Stimulated activated CD8-positive, alpha-beta memory T cell treated with anti-CD3 and anti-CD28 coated beads, Interleukin-4, amount 100 ng/mL, for 4 hours (primary cell): ENCODE measurements at places on chromosomes 11 and 22.

DNA sequence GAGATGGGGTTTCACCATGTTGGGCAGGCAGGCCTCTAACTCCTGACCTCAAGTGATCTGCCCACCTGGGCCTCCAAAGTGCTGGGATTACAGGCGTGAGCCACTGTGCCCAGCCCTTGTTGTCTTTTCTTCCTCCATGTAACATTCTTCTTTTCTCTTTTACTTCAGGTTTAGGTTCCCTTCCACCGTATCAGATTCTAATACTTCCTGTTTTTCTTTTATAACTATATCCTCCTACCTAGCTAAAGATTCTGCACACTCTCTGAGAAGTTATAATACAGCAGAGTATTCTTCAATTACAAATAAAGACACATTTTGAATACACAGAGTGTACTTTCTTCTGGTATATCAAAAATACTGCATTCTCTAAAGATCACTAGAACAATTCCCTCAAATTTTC is 33.2 kb upstream of the GAB2 start:
- DNase-seq: no peak

DNA sequence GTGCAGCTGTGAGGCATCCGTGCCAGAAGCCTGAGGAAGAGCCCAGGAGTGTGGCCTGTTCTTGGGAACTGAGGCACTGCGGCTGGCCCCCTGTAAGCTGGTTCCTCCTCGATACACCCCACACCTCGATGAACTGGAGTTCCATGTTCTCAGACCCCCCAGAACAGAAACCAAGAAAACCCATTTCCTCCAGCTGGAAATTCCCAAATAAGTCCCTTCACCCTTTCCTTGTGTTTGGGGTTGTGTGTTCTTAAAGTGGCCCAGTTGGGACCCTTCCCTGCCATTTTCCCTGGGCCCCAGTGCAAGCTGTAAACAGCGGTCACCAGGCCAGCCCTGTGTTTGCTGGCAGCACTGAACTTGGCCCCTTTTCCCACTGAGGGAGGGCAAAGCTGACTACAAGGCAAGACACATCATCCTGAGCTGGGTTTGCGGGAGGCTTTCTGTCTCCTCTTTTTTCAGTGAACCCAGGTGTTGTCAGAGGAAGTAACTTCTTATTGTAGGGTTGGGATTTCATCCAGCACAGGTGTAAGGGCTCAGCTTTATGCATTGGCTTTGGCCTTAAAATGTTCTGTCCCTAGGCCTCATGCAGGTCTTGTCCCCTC is 60.1 kb upstream of the MPEG1 start:
- no peak for DNase-seq

GRCh38 chr11:33333816-33334215 is 76.6 kb downstream of the HIPK3 start:
- no peak for DNase-seq

GRCh38 chr11:293852-294661 is 5.1 kb downstream of the PGGHG start:
- DNase-seq: no peak

GRCh38 chr11:117519170-117519569 is 191.5 kb downstream of the CEP164 start:
- DNase-seq: no peak

GRCh38 chr11:61553373-61554171 is 27.3 kb downstream of the SYT7 start:
- no peak for DNase-seq

GRCh38 chr11:2314136-2314524 is 12.3 kb downstream of the TSPAN32 start:
- DNase-seq: no peak

- no peak for DNase-seq
Measured at GRCh38 chr22:50584106-50585096, 1.8 kb upstream of the CHKB start.

DNA sequence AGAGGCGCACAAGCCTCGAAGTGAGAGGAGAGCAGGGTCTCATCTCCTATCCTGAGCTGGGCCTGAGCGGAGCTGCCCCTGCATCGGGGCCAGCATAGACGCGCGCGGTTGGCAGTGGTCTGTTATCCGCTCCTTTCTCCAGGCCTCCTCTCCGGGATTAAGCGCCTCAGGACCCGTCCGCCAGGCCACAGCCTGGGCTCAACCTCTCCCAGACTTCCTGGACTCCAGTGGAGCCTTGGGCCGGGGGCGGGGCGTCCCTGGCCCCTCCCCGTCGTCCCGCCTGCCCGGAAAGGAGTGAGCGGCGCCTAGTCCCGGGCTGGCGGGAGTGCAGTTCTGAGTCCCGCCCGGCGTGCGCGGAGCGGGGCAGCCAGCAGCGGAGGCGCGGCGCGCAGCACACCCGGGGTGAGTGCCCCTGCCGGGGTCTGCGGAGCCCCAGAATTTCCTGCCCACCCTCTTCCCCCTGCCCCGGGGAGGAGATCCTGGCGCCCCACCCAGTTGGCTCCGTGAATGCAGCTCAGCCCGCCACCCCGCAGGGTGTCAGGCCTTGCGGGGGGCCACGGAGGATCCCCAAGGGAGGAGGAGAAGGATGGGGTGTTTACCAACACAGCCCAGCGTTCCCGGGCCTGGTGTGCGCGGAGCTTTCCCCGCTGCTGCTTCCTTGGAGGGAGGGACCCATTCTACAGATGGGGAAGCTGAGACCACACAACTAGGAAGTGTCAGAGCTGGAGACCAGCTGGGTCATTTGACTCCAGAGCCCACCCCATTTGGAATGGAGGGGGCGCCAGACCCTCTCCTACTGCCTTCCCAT is at the start of gene TCIRG1:
Gene TCIRG1, plus strand, starts transcription at position 308 of the 808 bp plus-strand sequence. CDS start 2,247 bp downstream, outside the sequence.
- DNase-seq: peak; percentile 38

DNA sequence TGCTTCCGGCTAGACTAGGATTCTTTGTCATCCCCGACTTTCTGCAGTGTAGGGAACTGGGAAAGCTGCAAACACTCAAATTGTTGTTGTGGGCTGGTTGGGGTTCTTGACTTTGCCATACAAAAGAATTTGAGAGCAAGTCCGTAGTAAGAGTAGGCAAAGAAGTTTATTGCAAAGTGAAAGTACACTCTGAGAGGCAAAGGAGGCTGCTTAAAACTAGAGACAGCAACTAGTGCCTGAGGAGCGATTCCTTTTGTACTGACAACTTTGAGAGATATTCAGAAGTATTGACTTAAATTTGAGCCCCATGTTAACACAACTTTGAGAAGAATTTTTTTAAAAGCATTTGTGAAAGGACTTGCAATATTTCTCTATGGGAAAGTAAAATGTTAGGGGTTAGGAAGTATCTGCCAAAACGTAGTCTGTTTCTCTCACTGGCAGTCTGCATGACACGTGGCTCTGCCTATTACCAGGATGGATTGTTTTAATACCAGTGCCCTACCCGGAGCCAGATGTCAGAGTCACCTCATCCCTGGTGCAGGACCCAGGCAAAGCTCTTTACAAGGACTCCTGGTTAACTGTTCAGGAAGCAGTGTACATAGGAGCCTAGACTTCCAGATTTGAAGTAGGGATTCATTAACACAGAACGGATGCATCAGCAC is 85.0 kb upstream of the CLPB start:
- no peak for DNase-seq

- peak; percentile 4 for DNase-seq
Measured at GRCh38 chr11:110430267-110431050, 711 bp downstream of the FDX1 start.

DNA sequence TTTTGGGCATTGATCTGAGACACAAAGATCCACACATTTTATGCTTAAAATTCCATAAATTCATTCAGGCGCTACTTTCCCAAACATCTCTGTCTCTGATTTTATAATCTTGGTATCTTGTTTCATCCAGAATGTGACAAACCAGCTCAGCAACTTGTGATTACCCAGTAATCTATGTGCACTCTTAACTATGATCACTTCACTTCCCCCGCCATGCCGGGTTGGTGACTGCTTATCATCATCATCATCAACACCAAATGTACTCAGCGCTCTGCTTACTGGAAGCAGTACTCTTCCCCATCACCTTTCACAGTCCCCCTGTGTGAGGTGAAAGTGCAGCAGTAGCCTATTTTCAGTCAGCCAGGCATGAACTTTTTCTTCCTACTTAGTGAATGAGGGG is 15.2 kb upstream of the MMP7 start:
- DNase-seq: no peak

GRCh38 chr11:71483692-71484091 is 30.7 kb downstream of the NADSYN1 start:
- no peak for DNase-seq

- no peak for DNase-seq
Measured at GRCh38 chr11:102115557-102115956, 5.3 kb downstream of the YAP1 start.

GRCh38 chr11:15910761-15911160 is 445.6 kb downstream of the SOX6 start:
- DNase-seq: no peak

DNA sequence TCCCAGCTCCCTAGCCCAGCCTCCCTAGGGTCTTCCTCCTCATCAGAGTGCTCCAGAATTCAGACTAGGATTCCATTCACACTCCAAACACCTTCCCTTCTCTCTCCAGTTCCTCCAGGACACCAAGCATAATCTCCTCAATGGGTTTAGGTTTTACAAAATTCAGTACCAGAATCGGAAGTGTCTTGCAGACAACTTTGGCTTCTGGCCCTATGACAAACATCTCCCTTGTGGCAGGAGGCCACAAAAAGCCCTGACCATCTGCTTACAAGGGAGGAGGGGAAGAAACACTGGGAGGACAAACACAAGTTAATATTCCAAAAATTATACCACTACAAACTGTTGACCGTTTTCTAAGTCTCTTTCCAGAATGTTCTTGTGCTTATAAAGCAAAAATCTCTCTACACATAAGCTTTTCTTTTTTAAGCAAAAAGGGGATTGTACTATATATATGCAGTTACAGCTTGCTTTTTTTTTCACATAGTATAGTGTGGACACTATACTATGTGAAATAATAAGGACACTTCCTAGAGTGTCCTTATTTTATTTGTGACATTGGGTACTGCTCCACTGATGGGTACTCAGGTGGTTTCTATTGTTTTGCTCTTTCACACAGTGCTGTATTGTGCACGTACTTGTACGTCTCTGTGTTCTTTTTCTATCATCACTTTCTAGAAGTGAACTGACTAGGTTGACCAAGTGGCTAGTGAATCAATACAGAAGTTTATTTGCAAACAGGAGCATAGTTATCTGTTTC is 78.7 kb downstream of the BDNF start:
- DNase-seq: no peak
